ENCODE measurements at places on chromosomes 4 and X. TPM values are rescaled to one million over a fixed set of nuclear protein-coding genes. Genes with fewer than 3 reads are reported as not detected.
A peak's percentile ranks its signal among the peaks of the same experiment; 100 is the strongest.

- no peak for DNase-seq
Measured at GRCh38 chr4:3035674-3036073, 38.7 kb downstream of the HTT-AS start.

- DNase-seq: no peak
Measured at GRCh38 chr4:148044089-148044911, 312.4 kb downstream of the ARHGAP10 start.

GRCh38 chr4:99848591-99849001 lies 32.0 kb downstream of the DAPP1 start:
- DNase-seq: no peak

GRCh38 chr4:74097116-74097515 lies 1.9 kb downstream of the CXCL2 start:
- no peak for DNase-seq

DNA sequence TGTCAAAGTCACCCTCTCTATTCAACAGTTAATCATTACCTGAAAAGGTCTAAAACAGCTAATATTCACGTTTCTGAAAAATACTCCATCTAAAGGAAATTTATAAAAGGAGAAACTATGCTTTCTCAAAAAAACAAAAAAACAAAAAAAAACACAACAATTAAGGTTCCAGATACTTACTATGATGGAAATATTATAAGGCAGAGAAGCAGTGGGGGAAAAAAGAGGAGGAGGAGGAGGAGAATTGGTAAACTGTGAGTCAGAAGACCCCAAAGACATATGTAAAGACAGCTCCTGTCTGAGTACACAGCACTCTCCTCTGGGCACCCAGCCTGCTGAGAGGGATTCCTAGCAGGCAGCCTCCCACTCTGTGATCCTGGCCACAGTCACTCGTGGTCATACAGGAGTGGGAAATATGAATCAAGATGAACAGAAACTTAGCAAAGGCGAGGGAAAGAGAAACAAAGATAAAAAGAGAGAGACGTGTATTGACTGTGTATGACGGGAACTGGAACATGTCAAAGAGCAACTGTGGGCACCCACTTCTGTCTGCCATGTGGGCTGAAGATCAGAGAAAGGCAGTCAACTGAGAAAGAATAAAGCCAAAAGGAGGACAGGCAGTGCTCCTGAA lies 12.5 kb downstream of the KLHL15 start:
- DNase-seq: peak; percentile 22

DNA sequence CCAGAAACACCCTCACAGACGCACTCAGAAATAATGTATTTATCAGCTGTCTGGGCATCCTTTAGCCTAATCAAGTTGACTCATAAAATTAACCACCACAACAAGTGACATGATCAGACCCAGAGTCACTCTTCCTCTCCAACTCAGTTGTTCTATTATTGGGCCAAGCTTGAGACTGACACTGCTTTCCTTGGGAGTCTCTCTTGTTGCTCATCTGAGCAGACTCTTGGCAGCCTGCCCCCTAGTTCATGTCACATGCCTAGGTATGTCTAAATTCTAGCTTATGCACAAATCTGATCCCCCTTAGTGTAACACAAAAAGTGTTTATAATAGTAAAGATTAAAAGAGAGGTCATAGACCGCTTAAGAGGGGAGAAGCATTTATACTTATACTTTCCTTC lies 72.6 kb upstream of the ADAMTS3 start:
- DNase-seq: no peak

GRCh38 chr4:1216869-1217294 lies 32.0 kb downstream of the CTBP1 start:
- peak; percentile 87 for DNase-seq

Gene PIGA
- total RNA-seq: 20.9 TPM

Gene RNF150
- not detected for total RNA-seq

Gene KCND1
- total RNA-seq: 4.6 TPM

Measured in activated CD8-positive, alpha-beta T cell treated with anti-CD3 and anti-CD28 coated beads, Interleukin-2, amount 10 ng/mL, durations not matched to agents 7 days and 5 days (primary cell).